ENCODE measurements at places on chromosomes 6 and 20.

GRCh38 chr6:170385506-170385905 is 78.9 kb downstream of the FAM120B start:
- no peak for DNase-seq

- DNase-seq: no peak
Observed at GRCh38 chr20:19885939-19886660, 128.0 kb downstream of the RIN2 start.

DNA sequence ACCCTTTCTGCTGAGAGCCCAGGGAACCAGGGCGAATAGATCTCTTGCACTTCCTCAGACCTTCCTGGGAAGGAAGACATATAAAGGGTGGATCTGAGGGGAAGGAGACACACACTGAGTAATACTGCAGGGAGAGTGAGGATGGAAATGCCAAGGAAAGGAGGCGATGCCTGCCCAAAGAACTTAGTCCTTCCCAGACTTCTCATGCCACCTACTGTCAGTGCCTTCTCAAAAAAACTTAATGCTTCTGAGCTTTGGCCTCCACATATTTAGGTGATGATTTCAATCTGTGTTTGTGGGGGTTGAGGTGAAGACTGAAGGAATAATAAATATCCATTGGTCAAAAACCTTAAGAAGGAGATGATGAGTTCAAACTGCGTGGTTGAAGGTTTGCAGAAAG is 9.7 kb downstream of the BTN3A1 start:
- no peak for DNase-seq

DNA sequence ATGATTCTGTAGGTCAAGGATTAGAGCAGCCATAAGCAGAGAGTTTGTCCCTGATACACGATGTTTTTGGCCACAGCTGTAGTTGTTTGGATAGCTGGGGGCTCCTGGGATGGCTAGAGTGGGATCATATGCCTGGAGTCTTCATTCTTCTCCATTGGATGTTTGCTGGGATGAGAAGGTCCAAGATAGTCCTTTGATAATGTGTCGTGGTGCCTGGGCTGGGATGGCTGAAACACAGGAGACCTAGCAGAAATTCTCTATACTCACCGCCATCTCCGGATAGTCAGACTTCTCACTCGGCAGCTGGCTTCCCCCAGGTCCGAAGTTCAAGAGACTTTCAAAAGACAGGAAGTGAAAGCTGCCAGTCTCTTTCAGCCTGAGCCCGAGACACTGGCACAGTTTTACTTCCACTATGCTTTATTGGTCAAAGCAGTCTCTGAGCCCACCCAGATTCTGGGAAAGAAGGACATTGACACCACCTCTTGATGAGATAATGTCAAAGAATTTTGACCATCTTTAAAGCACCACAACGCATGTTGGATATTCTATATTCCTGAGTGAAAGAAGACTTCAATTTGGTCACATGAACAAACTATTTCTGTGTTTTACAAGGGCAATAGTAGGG is 16.0 kb downstream of the MARCKS start:
- DNase-seq: no peak

DNA sequence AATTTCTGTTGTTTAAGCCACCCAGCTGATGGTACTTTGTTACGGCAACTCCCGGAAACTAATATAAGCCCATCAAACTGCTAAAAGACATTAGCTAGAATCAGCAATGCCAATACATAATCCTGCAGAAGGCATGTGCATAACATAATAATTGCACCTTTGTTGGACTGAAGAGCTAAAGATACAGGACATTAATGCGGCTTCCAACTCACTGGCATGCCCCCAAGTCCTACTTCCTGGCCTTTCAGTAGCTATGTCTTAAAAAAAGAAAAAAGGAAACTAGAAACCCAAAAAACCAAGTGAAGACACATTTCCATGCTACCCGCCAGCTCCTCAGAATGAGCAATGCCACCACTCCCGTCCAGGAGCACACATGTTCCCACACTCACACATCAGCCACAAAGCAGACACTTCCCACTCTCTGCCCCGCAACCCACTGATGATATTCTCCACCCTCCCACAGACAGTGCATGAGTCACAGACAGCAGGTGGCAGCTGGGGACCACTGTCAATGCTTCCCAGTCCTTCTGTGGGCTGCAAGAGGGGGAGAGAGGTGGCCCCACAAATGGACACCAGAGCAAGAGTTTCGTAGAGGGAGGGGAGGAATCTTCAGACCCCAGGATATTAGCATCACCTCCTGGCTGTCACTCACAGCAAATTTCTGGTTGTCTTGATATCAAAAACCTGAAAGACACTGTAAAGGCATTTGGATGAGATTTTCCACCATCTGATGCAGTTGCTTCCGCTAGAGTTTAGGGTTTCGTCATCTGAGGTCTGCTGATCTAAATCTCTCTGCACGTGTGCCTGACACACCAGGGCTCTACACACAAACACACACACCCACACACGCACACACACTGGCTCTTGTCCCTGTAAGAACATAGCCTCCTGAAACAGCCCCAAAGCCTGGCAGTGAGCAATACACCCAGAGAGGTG is 32.8 kb downstream of the GFOD1 start:
- peak; percentile 83 for DNase-seq

DNA sequence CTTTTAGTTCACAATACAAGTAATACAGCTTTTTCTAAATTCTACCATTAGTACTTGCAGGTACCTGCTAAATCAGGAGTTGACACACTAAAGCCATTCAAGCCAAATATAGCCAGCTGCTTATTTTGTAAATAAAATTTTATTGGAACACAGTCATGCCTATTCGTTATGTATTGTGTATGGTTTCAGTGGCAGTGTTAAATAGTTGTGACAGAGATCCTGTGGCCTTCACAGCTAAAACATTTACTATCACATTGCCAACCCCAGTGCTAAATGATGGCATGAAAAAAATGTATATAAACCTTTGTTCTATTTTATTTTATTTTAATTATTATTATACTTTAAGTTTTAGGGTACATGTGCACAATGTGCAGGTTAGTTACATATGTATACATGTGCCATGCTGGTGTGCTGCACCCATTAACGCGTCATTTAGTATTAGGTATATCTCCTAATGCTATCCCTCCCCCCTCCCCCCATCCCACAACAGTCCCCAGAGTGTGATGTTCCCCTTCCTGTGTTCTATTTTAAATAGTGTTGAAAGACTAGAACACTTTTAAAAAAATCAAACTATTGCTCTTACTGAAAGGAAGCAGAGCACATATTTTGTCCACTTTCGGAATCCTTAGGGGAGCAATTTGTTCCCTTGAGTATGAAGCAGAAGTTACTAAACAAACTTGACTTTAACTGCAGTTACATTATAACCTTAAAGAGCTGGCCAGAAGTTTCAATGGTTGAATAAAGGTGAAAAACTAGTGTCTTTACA is 115.7 kb downstream of the PRIM2 start:
- DNase-seq: no peak

DNA sequence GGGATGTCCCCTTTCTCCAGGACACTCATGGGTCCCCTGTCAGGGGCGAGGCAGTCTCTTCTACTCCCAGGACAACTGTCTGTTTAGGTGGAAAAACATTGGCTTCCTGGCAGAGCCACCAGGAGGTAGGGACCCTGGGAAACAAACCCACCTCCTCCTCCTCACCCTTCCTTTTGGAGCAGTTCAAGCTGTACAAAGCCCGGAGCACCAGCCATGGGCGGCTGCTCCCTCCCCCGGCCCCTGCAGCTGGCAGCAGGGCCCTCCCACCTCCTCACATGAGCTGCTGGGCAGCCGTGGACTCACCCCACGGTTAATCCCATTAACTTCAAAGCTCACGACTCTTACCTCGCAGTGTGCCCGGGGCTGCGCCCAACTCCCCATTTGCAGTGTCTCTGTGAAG is 48.6 kb downstream of the CDH4 start:
- DNase-seq: no peak

DNA sequence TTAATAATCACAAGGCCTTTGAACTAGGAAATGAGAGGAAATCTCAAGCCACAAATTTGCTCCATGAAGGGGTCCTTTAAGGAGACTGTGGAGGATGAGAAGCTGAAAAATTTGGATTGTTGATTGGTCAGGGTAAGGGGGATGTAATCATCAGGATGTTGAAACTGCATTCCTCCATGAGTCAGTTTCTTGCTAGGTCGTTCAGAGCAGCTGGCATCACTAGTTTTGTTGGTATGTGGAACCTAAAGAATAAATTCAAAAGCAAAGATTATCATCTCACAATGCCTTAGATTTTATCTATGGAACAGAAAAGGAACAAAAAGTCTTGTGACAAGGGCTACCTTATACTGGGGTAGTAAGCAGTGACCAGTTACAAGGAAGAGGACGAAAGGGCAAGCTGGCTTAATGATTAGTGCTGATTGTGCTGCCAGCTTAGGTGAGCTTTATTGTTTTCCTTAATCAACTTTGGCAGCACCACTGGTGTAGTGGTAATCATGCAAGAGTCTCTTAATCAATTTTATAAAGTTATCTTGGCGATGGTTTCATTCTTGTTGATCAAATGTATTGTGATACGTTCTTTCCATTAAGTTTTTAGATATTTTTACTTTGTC is 36.6 kb downstream of the CRISP2 start:
- no peak for DNase-seq

GRCh38 chr6:167589615-167589940 is 237.1 kb upstream of the AFDN start:
- no peak for DNase-seq

GRCh38 chr6:110661414-110661813 is 153.9 kb downstream of the CDK19 start:
- no peak for DNase-seq

DNA sequence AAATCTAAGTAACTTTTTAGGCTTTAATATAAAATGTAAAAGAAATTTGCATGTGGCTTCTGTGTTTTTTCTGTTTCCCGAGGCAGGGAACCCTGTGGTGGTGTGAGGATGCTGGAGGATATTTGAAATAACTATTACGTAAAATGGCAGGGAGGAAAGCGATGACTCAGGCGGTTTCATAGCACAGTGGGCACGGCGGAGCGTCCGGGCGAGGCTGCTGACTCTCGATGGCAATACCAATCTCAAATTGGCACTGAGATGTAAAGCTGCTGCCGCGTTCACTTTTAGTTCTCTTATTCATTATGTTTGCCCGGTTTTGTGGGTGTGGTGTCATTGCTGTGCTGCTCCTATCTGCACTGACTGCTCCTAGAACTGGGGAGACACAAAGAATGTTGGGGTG is 254.3 kb downstream of the THBS2 start:
- DNase-seq: no peak

DNA sequence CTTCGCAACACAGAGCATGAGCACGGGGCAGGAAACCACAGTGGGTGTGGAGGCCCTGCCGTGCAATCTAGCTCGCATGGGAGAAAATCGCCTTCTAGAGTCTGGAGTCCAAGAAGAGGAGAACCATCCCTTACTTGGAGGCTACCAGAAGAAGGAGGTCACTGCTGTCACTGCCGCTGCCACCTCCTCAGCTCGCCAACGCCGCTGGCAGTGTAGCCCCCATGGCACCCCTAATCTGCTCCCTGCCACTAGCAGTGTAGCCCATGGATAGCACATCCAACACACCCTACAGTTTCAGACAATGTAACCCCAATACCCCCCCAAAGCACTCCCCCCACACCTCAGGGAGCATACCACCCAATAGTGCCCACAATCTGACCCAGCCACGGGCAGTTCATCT is 438.0 kb upstream of the ZNF337 start:
- no peak for DNase-seq

DNA sequence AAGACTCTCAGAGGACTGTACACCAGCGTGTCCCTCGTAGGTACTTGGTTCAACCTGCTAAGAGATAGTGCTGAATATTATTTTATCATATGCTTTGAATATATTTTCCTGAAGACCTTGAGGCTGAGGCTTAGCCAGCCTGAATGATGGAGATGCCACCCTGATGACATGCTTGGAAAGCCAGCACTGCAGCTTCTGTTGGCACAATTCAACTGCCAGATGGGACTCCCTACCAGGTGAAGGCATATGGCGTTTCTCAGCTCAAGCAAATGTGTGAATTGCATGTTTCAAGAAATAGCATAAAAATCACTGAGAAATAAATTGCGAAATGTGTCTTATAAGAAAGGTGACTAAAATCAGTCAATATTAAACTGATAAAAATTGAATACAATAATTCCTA is 228.1 kb upstream of the CST7 start:
- DNase-seq: no peak
